T-helper 2 cell (primary cell): ENCODE measurements at places on chromosomes 7 and 10.

DNA sequence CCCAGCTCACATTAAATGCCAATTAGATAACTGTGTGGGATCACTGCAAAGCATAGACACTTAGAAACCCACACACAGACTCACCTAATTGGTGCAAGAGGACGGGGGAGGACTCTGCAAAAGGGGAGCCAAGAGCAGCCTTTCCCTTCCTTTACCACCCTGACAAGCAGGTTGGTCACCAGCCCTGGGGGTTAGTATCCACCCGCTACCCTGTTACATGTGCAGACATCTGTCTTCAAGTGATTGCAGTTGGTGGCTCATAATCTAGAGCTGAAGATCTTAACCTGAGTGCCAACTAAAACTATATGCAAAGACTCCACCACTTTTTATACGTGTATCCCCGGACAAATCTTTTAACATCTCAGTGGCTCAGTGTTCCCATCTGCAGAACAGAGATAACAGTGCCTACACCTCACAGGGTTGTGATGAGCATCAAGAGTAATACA, 56.9 kb downstream of the SORBS1 start:
- DNase-seq: no peak

- DNase-seq: peak; percentile 92
Observed at GRCh38 chr7:66413379-66414114, 208.4 kb downstream of the TPST1 start.

DNA sequence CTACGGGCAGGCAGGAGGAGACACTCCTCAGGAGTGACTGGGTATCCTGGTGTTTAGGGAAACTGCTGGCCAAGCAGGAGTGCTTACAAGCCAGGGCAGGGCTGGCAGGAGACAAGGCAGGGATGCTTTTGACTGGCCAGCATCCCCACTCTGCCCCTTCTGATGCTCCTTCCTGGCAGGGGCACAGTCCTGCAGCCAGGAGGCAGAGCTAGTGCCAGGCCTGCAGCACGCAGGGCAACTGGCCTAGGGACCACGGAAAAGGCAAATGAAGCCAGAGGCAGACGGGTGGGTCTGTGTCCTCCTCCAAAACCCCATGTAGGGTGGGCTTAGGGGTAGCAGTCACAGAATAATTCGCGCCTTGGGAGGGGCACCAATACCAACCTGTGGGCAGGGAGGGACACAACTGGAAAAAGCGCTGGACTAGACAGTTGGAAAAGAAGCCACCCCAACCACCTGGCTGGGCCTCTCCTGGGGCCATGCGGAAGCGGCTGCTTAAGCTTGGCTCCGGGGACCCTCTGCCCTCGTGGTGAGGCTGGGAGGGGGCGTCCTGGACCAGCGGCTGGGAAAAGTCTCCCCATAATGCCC, 4.8 kb downstream of the IMPDH1 start:
- DNase-seq: no peak

- no peak for DNase-seq
Observed at GRCh38 chr10:3195286-3195685, 22.7 kb upstream of the PITRM1 start.

- DNase-seq: no peak
Observed at GRCh38 chr7:108368466-108368865, 87.8 kb downstream of the NRCAM start.

GRCh38 chr7:137715533-137715932, 131.2 kb downstream of the DGKI start:
- DNase-seq: no peak

- no peak for DNase-seq
Observed at GRCh38 chr10:111129363-111129762, 52.5 kb downstream of the ADRA2A start.

GRCh38 chr7:71348821-71349681, 217.1 kb downstream of the GALNT17 start:
- no peak for DNase-seq

DNA sequence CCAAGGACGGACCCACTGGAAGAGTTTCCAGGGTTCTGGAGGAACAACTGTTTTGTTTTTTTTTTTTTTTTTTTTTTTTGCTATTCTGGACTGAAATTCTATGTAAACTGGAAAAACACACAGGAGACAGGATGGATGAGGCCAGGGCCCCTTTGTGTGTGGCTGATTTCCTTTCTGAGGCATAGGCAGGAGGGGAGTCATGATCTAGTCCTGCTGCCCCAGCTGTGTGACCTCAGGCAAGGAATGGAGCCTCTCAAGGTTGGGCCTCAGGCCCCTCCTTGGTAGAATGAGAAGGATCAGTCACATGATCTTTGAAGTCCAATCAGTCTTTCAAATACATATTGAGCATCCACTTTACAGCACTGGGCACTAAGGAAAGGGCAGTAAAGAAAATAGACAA, 87.6 kb downstream of the SH3PXD2A start:
- no peak for DNase-seq

DNA sequence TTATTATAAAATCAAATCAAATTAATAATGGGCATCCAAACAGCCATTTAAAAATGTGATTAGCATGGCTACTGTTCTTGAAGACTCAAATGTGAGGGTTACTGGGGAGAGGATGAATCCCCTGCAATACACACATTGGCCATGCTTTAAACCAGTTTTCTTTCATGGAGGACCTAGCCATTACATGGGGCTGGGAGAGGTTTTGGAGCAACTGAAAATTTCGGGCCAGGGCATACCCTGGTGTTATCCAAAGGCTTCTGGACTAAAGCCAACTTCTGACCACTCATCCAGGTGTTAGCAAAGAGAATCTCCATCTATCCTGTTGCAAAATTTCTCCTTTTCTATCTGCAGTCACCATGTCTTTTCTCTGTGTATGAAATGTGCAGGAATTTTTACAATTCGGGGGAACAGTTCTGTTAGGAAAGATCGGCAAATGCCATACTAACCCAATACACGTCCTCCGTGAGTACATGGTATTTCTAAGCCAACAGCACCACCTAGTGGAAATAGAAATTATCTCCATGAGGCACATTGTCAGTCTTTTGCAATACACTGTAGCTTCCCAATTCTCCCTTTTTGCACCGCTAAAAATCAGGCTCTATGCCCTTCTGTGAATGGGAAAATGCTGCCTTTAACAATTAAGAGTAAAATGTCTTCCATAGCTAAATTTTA, 47.0 kb upstream of the ZNF107 start:
- no peak for DNase-seq

DNA sequence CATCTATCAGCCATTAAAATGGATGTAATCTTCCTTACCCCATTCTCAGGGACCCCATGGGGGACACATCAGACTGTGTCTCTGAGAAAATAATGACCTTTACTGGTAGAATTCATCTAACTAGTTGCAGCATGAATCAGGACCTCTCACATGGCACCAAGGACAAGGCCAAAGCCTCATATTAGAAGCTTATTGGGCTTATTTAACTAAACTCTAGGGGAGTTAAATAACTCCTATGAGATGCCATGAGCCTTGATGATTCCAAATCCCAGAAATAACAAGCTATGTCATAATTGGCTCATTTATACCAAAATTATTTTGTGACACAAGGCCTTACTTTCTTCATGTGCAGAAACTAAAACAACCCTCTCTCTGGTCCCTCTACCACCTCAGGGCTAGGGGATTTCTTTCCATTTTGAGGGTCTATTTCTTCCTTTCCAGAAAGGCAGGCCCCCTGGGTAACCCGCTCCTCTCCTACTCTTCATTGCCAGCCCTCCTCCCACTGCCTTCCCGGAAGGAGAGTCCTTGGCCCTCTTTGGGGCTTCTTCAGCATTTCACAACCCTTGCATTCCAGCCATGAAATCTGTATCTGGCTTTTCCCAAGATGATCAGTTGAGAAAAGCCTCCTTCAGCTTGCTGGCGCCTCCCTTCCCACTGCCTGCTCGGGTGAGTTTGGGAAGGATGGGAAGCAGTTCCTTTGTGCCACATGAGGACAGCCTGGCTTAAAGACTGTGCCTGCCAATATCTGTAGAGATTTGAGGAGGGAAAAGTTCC, 41.8 kb upstream of the TRIM8 start:
- no peak for DNase-seq

GRCh38 chr10:111967547-111967946, 216.0 kb downstream of the GPAM start:
- no peak for DNase-seq

DNA sequence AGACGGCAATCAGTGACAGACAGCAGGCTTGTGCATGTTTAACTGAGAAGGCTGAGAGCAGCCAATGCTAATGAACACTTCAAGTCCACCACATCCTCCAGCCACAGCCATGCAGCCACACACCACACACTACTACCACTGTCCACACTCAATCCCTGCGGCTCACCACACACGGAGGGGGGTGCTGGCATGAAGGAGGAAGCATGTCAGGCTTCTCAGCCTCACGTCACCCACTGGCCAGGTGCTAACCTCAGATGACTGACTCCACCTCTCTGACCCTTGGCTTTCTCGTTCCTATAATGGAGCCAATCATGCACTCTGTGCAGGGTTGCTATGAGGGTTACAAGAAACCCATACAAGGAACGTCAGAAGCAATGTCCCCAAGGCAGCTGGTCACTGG, 165.4 kb upstream of the RNF32 start:
- peak; percentile 18 for DNase-seq

DNA sequence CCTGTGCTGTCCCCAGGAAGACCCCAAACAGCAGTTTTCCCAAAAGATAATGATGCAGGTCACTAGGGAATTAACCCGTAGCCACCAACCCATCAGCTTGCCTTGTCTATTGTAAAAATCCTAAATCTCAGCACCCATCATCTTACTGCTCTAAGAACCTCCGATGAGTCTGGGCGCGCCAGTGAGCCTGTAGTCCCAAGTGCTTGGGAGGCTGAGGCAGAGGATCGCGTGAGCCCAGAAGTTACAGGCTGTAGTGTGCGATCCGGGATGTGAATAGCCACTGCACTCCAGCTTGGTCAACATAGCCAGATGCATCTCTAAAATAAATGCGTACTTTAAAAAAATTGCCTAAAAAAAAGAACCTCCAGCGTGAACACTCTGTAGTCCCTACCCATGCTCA, 951 bp downstream of the AS3MT start:
- DNase-seq: no peak

GRCh38 chr7:30048582-30048981, 20.4 kb downstream of the PLEKHA8 start:
- DNase-seq: no peak

- DNase-seq: no peak
Observed at GRCh38 chr10:13587391-13587790, 626 bp downstream of the PRPF18 start.

DNA sequence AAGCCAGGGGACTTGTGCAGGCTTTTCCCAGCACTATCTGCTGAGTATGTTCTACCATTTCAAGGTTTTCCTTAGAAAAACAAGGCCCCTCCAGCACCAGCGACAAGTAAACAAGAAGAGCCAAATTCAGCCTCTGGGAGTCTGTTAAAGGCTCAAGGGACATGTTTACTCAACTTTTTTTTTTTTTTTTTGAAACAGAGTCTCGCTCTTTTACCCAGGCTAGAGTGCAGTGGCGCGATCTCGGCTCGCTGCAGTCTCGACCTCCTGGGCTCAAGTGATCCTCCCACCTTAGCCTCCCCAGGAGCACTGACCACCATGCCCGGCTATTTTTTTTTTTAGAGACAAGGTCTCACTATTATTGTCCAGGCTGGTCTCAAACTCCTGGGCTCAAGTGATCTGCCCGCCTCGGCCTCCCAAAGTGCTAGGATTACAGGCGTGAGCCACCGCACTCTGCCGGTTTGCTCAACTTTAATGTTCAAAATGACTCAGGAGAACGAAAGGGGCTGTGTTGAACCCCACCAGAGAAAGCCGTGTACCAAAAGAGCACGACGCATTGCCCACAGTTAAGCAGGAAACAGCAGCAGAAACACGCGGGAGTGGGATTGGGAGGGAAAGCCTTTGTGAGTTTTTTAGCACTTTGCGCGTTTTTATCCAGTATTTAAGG, 772 bp downstream of the PRDX3 start:
- no peak for DNase-seq

DNA sequence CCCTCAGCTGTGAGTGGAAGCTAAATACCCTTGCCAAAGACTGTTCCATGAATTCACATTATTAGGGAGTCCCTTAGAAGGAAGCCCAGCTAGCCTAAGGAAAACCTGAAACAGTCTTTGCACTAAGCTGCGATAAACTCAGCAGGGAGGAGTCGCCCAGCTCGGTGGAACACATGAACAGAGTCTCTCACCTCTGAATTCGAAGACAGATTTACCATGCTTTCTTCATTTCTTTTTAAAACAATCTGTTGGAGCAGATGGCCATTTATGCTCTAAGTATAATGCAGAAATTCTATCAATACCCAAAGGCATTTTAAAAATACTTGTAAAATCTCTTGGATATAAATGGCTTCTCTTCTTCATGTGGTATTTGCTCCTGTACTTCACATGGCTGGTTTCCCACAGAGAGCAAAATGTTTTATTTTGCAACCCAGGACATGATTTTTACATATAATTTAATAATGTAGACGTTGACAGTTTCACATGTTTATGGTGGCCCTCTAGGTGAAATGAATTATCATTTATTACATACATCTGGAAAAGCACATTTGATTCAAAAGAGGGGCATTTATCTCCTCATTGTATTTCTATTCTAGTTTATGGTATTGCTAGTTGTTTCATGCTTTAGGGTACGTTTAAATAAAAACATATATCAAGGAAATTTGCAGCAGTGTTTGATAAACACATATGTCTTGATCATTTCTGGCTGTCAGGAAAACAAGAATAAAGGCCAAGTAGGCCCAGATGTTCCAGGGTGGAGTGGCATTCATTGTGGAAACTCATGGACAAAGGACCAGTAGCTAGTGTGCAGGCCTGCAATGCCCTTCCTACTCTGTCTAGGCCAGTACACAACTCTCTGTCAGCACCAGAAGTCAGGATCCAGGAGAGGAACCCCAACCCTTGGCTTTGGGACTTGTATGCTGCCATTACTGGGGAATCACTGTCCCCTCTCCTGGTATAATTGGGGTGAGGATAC, 52.2 kb downstream of the LRGUK start:
- no peak for DNase-seq

GRCh38 chr7:30736291-30736690, 15.6 kb upstream of the INMT start:
- DNase-seq: no peak

DNA sequence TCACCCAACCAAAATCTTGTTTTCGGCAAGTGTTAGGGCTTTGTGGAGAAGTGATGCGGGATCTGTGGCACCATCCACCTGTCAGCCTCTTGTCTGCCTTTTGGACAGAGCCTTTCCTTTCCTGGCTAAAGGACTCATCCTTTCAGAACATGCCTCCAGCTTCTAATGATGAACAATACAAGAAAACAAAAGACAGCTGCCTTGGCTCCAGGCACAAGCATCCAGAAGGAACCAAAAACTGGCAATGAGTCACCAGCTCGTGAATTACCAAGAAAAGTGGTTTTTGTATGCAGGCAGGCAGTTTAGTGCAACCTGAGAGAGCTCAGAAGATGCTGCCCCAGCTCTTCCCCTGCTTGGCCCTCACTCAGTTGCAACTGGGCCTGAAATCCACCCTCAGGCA, 84.6 kb upstream of the NAMPT start:
- DNase-seq: no peak

DNA sequence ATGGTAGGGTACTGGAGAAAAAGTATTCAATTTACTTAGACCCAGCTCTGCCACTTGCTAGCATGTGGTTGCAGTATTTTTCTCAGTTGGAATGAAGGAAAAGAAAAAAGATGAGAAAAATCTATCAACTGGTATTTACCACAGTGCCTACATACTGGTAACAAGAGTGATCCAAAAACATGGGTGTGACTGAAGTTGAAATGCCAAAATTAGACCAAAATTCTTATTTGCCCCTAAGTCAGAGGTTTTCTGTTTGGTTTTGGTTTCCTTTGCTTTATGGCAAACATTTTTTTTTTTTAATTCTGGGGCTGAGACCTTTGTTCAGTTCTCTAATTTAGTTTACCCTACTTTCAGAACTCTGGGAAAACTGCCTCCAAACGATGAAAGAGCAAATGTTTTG, 12.3 kb downstream of the HYCC1 start:
- no peak for DNase-seq
